ENCODE measurements at places on chromosomes 1 and 21. TPM values are rescaled to one million over a fixed set of nuclear protein-coding genes. Genes with fewer than 3 reads are reported as not detected.

DNA sequence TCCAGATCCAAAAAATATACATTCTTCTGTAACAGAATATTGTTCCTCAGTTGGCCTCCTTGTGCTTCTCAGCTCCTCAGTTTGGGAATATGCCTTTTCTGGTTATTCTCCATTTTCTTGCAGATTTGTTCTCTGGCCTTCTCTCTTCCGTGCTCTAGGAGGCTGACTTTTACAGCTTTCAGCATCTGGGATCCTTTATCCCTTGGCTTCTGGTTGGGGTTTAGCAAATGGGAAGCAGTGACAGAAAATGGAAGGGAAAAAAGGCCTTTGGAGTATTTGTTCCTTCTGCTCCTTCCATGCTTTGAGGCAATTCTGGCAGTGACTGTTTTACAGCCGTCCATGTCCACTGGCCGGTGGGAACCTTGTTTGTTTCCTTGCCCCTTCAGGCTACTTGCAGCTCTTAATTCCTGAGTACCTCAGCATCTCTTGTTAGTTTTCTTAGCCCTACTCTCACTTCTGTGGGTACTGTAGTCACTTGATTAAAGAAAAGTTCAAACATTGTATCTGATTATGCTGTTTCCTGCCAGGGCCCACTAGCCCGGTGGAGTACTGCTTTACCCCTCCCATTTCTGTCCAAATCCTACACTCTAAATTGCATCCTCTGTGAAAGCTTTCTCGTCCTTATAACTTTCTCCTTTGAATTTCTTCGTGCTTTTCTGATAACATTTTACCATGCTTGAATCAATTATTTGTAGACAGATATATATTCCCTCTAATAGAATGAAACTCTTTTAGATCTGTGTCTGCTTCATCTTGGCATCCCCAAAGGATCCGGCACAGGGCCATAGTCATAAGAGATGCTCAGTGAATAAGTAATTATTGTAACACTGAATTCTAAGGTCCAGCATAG is 118.2 kb downstream of the OSBPL9 start:
- no peak for DNase-seq

DNA sequence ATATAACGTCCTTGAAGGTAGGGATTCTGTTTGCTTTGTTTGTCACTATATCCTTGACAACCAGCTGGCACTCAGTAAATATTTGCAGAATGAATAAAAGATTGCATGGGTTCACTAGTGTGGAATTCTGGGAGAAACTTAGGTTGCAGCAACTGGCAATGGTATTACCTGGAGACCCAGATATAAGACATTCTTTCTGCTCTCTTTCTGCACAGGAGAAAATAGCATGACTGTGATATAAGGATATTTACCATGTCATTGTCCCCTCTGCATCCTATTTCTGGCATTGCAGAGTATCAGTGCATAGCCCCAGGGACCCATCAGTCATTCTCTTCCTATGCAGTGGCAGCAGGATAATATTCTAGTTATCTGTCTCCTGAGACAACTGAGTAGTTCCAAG is 308.9 kb upstream of the LRRC7 start:
- DNase-seq: no peak

- DNase-seq: no peak
Measured at GRCh38 chr21:31744182-31744800, 12.4 kb upstream of the SCAF4 start.

GRCh38 chr1:168093616-168094015 is 43.1 kb downstream of the GPR161 start:
- no peak for DNase-seq

- no peak for DNase-seq
Measured at GRCh38 chr1:240169188-240169587, 77.5 kb downstream of the FMN2 start.

DNA sequence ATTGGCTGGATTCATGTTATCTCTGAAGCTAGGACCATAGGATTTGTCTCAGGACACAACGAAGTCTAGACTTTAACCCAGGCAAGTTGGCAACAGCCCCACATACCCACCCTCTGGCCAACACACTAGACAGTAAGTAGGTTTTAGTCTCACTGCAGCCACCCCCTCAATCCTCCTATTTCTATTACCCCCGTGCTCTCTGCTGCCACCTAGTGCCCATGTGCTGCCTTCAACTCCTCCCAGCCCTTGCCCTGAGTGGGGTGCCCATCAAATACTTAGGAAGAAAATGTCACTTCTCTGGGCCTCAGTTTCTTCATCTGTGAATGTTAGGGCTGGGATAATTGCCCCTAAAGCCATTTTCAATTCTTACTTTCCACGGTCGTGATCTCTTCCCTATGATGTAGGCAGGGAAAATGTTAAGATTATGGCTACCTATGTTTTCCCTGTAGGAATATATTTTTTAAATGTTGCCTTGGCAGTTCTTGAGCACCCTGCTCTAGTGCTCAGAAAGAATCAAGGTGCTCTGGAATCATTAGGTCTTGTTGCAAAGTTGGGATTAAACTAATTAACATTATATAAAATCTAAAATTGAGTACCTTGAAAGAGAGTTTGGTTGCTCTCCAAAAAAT is 213.0 kb downstream of the LMX1A start:
- DNase-seq: no peak

- DNase-seq: no peak
Measured at GRCh38 chr1:222791006-222791710, 23.7 kb upstream of the DISP1 start.

Gene LY9
- total RNA-seq: 3.2 TPM

Gene SERTAD4
- total RNA-seq: 4.7 TPM
